ENCODE measurements at places on chromosomes 3 and 15. TPM values are rescaled to one million over a fixed set of nuclear protein-coding genes. Genes with fewer than 3 reads are reported as not detected.
A peak's percentile ranks its signal among the peaks of the same experiment; 100 is the strongest.

Gene XCR1
- 0.35 TPM for polyA plus RNA-seq

Gene CCDC33
- not detected for polyA plus RNA-seq

Gene NPAP1
- polyA plus RNA-seq: 0.10 TPM

GRCh38 chr3:107669669-107670068 lies 146.9 kb downstream of the BBX start:
- DNase-seq: no peak

- peak; percentile 55 for DNase-seq
Observed at GRCh38 chr15:40894681-40895448, 615 bp downstream of the VPS18 start.

- DNase-seq: no peak
Observed at GRCh38 chr3:8329598-8329997, 172.0 kb upstream of the LMCD1 start.

- DNase-seq: no peak
Observed at GRCh38 chr3:155368786-155369185, 75.3 kb upstream of the STRIT1 start.

- no peak for DNase-seq
Observed at GRCh38 chr3:181752202-181752671, 40.5 kb downstream of the SOX2 start.

GRCh38 chr3:138842483-138843188 lies 7.9 kb upstream of the PIK3CB start:
- DNase-seq: no peak

DNA sequence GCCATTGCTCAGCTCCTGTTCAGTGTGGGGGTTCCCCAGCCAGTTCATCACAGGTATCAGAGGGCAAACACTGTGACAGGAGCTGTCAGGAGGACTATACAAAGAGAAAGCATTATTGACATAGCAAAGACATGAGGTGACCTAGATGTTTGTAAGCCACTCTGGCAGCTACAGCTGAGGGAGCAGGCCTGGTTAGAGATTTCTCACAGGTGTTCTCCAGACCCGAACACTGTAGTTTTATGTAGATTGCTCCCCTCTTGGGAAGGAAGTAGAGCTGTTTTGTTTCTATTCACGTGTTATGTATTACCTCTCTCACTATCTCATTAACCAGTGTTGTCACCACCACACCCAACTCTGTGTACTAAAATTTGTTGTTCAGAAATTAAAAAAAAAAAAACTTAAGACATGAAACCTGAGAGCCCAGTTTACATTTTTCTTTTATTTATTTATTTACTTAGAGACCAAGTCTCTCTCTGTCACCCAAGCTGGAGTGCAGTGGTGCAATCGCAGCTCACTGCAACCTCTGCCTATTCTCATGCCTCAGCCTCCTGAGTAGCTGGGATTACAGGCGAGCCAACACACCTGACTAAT lies 123.7 kb downstream of the RBPMS2 start:
- DNase-seq: no peak

DNA sequence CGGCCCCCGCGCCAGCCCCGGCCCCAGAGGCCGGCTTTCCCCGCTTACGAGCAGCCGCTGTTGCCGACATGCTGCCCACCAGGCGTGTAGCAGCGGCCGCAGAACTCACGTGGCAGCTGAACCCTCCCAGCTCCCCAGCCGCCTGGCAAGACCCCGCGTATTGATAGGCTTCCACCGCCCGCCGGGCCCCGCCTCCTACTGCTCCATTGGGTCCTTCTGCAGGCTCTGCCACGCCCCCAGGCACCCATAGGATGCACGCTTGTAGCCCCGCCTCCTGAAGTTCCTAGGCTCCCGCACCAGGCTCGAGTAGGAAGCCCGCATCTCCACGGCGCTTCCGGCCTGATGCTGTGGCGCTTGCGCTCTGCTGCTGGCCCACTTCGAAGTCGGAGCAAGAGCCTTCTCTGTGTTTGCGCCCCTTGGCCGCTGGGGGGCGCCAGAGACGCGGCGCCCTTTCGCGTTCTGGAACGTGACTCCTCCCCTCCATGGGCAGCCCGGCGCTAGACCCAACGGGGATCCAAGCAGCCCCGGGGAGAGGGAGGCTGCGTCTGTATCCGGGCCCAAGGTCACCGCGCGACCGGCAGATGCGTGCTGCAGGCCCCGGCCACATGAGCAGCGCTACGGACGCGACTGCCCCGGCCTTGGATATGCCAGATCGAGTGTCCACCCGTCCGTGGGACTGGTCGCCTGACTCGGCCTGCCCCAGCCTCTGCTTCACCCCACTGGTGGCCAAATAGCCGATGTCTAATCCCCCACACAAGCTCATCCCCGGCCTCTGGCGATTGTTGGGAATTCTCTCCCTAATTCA lies at the start of the genes PARP3 and RRP9:
PARP3 (plus strand) TSS at position 566 of the 805 bp plus-strand sequence. CDS start 993 bp downstream, outside the sequence.
RRP9 (minus strand) TSS at position 107 of the 805 bp plus-strand sequence; CDS start at position 70, 37 bp downstream.
- DNase-seq: peak; percentile 100
